ENCODE measurements at places on chromosomes 2 and 18.

- DNase-seq: no peak
These were observed 68.6 kb upstream of the LHCGR start for GRCh38 chr2:48824116-48824515.

- no peak for DNase-seq
These were observed 77.9 kb upstream of the SATB2 start for GRCh38 chr2:199535445-199536177.

- no peak for DNase-seq
These were observed 4.4 kb downstream of the ONECUT2 start for GRCh38 chr18:57439609-57439968.

DNA sequence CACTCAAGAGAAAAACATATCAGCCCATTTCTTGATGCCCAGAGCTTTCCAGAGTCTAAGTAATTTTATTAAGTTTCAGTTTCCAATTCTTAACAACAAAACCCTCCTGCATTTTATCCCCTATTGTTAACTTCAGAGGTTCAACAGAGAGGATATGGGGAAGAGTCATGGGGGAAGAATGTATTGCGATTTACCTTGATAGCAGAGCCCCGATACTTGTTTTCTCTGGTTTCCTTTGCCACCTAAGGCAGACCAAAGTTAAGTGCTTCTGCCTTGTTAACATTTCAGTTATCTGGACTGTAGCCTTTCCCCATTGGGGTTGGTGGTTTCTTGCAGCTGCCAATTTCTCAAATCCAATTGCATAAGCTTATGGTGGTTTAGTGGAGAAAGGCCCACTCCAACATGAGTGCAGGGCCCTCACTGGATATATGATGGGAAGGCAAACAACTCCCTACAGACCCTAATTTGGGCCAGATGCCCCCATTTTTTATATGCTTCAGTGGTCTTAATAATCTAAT lies 82.0 kb upstream of the ITGB6 start:
- no peak for DNase-seq

DNA sequence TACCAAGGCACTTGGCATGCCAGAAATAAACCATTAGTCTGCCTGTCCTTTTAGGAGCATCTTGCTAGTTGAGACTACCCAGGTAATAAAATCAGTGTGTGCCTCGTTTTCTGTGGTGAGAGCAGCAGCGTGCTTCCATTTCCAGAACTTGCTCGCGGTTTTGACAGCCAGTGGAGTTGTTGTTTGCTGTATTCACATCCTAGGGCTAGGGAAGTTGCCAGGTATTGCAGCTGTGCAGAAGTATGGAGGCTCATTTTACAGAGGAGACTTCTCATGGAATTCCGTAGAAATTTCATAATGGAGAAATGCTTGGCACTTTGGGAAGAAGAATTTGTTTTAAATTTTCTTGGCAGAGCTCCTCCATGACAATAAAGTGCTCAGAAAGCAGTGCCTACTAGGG lies 1355.1 kb upstream of the ZEB2 start:
- no peak for DNase-seq

- DNase-seq: no peak
These were observed 29.4 kb upstream of the GMPPA start for GRCh38 chr2:219469186-219469724.

DNA sequence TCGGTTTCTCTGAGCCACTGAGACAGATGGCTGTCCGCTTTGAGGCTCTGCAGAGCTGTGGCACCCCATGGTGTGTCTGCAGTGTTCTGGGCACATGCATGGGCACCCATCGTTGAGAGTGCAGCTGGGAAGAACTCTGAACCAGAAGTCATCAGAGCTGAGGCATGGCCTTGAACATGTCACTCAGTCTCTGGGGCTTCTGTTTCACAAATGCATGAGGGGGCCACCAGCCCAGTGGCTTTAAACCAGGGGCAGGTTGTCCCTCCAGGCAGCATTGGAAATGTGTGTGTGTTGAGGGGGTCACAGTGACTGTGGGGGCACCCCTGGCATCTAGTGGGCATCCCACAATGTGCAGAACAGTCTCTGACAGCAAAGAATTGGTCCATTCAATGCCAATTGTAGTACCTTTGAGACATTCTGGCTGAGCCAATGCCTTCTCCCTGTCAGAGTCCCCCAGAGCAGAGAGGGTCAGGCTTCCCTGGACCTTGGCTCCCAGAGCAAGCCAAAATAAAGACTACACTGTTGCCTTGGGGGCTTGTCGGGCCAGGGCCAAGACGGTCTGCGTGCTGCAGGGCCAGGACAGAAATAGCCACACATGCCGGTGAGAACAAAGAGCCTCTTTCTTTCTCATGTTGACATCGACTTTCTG lies 9.3 kb upstream of the PSMD1 start:
- DNase-seq: no peak

DNA sequence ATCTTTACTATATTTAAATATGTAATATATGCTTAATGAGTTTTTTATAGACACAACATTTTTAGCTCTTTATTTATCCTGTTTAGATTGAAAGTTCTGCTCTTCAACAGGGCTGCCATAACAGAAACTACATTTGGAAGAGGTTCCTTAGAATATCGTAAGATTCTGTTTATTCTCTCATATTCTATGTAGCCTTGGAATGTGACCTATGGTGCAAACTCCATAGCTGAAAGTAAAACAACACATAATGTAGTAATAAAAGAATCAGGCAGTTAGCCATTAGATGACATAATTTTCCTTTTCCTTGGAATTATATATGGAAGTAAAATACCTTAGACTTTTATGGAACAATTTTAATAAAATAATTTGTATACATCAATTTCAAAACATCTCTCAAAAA lies 91.3 kb downstream of the ZNF804A start:
- no peak for DNase-seq

DNA sequence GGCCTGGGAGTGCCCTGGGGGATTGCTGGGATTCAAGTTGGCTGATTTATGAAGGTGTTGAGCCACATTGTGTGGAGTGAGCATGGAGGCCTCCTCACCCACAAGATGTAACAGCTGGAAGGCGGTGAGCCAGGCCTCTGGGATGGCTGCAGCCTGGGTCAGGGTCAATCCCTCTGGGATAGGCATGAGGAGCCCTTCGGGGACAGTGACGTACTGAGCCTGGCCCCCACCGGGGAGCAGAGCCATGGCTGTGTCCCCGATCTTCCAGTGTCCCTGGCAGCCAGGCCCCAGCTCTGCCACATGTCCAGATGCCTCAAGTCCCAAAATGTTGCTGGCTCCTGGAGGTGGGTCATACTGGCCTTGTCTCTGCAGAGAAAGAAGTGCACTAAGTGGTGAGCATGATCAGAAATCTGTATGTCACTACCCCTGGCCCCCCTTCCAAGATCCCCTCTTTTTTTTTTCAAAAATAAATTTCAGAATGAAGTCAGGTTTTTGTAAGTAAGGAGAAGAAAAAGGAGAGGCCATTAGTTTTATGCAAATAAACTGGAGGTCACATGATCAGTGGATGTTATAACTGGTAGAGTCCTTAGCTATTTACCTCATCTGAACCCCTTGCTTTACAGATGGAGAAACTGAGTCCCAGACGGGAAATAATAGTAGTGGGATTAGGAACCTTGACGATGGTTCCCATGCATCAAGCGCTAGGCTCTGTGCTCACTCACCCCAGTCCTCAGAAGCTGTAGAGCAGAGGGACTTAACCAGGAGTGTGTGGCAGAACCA lies 1.7 kb downstream of the TP53I3 start:
- DNase-seq: no peak

DNA sequence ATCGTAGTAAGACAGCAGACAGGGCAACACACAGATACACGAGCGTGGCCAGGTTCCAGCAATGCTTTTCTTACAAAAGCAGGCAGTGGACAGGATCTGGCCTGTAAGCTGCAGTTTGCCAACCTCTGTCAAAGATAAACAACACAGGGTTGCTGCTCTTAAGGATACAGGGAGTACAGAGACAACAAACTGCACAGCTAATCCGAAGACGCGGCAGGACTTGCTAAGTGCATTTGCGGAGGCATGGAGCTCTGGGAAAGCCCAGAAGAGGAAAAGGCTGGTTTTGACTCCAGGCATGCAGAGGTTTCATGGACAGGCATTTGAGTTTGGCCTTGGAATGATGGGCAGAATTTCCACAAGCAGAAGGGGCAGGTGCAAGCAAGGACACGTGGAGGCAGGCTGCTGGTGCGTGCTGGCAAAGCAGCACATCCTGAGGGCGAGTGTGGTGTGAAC lies 24.4 kb downstream of the SERTAD2 start:
- DNase-seq: no peak

GRCh38 chr18:45978084-45978483 lies 11.0 kb upstream of the EPG5 start:
- no peak for DNase-seq

DNA sequence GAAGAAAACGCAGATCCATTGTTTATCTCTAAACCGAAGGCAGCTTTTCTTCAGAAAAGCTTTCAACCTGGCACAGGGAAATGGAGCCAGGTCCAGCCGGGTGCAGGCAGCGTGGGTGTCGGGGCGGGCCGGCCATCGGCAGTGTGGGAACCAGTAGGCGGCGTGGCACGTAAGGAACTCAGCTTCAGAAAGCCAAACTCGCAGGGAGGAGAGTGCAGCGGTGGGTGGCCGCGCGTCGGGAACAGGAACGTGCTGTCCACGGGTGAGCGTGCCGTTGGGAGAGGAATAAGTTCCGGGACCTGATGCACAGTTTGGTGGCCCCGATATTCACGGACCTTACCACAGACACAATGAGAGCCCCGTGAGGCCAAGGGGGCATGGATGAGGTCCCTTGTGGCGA lies 270.4 kb downstream of the TWIST2 start:
- DNase-seq: no peak

- no peak for DNase-seq
These were observed 79.6 kb downstream of the RTP5 start for GRCh38 chr2:241948901-241949735.

- no peak for DNase-seq
These were observed 498.9 kb upstream of the NETO1 start for GRCh38 chr18:73366713-73367112.

- peak; percentile 52 for DNase-seq
These were observed at the start of gene TFCP2L1 for GRCh38 chr2:121284463-121285449. TSS of gene TFCP2L1 (minus strand) at chr2:121285202. CDS start at chr2:121285109, 93 bp downstream.

DNA sequence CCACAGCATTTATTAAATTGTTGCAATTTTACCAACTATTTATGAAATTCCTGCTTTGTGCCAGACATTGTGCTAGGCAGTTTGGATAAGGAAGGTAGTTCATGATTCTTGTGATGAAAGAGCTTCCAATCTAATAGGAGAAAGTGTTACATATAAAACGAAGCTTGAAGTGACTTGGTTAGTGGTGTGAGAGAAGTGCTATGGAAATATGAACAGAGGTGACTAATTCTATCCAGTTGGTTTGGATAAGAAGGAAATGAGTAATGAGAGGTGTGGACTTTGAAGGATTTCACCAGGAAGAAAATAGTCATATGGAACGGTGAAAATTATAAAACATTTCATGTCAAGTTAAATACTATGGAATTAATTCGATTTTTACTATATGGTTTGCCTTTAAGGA lies 48.6 kb downstream of the EML6 start:
- DNase-seq: no peak

GRCh38 chr2:218327451-218328210 lies 29.0 kb upstream of the CATIP start:
- no peak for DNase-seq

DNA sequence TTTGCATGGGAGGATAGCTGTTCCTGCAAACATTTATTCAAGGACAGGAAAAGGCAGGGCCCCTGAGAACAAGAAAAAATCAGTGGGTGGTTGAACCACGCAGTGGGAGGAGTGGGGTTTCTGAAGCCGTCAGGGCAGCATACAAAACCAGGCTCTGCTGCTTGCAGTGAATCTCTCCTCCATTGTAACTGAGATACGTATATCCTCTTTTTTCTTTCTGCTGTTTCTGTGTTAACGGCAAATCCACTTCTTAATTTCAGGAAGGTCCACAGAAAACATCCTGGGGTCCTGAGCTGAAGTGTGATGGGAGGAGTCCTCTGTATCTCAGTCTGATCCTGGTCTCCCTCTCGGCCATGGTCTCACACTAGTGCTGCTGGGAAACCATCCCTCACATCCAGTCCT lies 27.2 kb upstream of the KCNF1 start:
- no peak for DNase-seq

GRCh38 chr2:203732092-203732952 lies 25.9 kb downstream of the CD28 start:
- DNase-seq: no peak

DNA sequence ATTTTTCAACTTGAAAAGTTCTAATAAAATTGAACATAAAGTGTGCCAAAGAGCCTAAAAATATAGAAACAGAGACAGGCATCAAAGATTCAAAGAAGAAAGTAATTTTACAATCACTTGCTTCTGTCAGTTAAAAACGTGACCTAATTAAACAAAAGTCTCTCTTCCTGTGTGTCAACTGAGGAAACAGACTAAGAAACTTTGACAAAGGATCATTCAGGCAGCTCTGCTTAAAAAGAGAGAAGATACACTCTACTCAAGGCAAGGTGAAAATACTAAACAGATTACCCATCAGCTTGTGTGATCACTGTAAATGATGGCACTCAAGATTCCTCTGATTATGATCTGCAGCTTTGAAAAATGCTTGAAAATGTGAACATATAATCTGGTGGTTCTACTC lies 47.8 kb downstream of the DYM start:
- DNase-seq: no peak

DNA sequence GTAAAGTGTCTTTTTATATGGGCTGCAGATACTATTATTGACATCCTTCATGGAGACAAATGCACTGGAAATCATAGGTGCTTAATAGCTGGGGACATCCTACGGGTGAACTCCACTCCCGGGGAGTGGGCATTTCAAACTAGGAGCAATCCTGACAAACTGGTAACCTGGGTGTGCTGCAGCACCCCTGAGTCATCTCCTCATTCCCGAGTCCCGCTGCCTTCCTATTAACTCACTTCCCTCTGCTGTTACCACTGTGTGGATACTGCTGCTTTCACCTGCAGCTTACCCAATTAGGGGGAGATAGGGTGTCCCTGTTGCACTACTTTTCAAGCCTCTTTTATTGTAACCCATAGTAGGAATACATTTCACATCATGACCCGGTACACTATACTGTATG lies 134.2 kb downstream of the RAPGEF4 start:
- DNase-seq: no peak

DNA sequence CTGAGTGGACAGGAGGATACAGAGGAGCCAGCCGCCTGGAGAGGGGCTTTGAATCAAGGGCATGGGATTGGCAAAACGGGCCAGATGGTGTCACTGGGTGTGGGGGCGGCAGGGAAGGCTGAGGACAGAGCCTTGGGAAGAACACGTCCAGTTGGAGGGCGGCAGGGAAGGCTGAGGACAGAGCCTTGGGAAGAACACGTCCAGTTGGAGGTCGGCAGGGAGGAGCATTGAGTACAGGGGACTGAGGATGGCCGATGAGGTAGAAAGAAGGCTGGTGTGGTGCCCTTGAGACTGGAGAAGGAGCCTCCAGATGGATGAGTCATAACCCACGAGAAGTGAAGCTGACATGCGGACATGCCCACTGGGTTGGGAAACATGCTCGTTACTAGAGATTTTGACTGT lies 4.5 kb downstream of the HES6 start:
- DNase-seq: no peak

GRCh38 chr2:202778217-202778616 lies 93.3 kb downstream of the ICA1L start:
- DNase-seq: no peak
